ENCODE measurements at places on chromosomes 4 and X.

DNA sequence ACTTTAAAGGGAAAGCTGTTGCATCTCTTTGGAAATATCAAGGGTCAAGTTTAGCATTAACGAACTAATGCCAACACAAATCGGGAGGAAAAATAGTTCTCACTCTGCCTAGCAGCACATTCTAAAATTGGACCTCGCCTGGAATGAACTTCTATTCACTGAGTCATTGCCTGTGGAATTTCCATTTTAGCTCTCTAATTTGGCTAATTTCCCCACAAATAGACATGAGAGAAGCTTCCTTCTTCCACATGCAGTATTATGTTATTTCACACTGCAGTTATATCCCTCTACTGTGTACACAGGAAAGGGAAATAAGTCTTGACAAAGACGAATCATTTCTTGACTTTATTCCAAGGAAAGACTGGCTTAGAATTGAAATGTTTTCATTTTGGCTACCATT lies 9.3 kb downstream of the ZXDA start:
- DNase-seq, result no peak

GRCh38 chr4:110998320-110998719 lies 375.4 kb upstream of the PITX2 start:
- no peak for DNase-seq

DNA sequence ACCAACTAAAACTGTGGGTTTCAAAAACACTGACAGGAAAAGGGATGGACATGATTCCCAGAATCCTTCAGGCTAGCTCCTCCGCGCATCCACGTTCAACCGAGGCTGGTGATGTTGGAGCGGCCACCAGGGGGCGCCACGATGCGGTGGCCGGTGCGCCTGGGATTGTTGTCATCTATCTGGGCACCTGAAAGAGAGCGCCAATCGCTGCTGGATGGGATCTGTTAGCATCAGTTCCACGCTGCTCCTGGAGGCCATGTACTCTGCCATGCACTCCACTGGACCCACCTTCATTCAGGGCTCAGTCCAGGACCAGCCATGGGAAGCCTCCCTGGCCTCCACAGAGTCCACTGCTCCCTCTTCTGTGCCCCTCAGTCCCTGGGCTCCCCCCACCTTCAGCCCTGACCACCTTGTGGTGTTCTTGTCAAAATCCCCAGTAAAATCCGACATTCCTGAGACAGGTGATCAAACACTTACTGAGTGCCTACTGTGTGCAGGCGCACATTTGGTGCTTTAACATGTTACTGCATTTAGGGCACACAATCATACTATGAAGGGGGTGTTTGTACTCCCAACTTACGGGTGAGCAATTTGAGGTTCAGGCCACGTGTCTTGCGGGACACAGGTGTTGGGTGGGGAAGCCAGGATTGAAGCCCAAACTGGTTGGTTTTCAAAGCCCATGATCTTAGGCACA lies 71.1 kb downstream of the CRMP1 start:
- DNase-seq, result no peak

- no peak for DNase-seq
Observed at GRCh38 chrX:142295190-142295589, 90.1 kb upstream of the MAGEC2 start.

DNA sequence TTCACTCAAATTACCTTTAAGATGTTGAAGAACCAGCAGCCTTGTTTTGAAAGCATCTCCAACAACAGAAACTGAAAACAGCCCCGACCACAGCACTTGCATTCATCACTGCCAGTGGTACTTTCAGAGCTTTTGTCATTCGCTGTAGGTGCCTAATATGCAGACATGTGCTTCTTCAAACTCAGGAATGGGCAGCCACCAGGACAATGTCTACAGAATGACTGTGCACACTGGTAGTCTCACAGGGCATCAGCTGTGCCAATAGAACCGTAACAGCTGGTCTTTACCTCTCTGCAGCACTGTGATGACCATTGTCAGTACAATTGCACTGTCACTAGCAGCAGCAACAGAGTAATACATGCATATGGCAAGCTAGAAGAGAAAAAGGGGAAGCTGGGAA lies 1149.7 kb downstream of the STPG2 start:
- DNase-seq, result no peak

DNA sequence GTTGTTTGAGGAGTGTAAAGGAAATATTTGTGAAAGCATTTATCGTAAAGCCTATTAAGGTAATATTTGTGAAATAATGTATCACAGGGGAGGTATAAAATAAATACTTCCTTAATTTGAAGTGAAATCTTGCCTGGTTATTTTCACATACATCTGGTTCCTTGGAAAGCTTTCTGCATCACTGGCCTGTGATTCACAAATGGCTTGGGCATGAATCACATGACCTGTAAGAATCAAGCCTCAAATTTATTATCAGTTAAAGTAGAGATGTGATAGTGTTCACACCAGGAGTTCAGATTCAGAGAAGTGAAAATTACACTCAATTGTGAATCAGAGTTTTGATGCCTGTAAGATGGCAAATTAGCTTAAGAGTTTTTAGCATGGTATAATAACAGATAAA lies 1911.4 kb downstream of the STIM2 start:
- DNase-seq, result no peak

DNA sequence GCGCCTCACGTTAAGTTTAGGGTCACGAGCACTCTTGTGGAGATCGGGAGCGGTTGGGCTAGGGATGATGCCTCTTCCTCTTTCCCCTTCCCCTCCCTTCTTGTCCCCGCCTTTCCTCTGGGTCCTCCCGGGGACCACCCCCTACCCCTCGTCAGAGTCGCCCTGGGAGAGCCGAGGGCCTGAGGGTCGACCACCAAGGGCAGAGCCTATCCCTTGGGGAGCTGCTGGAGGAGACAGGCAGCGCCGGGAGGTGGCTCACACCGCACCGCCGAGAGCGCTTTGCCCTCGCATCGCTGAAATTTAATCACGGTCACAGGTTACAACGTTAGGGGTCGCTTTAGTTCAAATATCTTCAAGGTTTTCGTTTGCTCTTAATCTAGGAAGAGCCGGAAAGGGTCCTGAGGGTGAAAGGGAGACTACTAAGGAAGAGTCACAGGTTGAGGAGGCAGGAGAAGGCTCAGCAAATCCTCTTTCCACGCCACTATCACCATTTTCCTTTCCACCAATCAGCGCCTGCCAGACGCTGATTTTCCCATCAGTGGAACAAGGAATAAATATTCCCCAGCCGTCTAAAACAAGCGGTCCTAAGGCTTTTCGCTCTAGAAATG lies 528 bp upstream of the SNCA start:
- DNase-seq, result no peak

GRCh38 chr4:132238697-132239096 lies 910.4 kb upstream of the PCDH10 start:
- DNase-seq, result no peak

- no peak for DNase-seq
Observed at GRCh38 chr4:178414042-178414441, 971.8 kb upstream of the AGA start.

DNA sequence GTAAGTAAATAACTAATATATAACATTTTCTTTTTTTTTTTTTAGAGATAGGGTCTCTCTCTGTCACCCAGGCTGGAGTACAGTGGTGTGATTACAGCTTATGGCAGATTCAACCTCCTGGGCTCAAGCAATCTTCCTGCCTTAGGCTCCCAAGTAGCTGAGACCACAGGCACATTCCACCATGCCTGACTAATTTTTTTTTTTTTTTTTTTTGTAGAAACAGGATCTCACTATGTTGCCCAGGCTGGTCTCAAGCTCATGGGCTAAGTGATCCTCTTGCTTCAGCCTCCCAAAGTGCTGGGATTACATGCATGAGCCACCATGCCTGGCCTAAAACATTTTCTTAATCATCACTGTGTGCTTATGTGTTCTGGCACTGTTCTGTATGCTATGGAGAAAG lies 32.8 kb downstream of the MGARP start:
- no peak for DNase-seq

GRCh38 chrX:106481341-106481740 lies 130.4 kb upstream of the RADX start:
- no peak for DNase-seq

DNA sequence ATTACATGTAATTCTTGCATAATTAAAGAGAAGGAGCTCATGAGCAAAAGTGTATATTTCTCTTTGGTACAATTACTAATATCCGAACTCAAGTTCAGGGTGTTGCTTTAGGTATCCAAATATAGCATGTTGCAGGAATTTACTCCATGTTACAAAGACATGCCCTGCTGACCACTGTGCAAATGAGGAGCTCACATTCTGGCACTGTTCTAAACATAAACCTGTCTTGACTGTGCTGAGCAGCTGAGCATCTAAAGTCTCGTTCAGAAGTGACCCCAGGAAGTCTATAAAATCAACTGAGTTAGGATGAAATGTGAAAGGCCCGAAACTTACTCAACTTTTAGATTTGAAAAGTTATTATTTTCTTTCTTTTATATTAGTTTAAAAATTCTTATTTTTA lies 124.3 kb downstream of the STIM2 start:
- no peak for DNase-seq

DNA sequence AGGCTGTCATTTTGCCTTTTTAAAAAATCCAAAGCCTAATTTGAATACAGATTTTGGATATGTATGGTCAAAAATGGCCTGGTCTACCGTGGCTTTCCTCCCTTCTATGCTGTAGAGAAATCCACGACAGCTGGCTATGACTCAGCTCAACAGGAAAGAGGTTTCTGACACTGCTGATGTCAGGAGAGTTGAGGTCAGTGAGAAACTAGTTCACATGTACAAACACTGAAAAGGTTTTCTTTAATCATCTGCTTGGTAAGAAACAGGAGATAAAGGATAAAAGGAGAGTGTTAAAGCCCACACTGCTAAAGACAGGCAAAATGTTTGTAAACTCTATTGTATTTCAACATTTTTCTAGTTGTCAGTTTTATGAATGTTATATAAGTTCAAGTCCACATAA lies 113.9 kb downstream of the NYX start:
- DNase-seq, result no peak

DNA sequence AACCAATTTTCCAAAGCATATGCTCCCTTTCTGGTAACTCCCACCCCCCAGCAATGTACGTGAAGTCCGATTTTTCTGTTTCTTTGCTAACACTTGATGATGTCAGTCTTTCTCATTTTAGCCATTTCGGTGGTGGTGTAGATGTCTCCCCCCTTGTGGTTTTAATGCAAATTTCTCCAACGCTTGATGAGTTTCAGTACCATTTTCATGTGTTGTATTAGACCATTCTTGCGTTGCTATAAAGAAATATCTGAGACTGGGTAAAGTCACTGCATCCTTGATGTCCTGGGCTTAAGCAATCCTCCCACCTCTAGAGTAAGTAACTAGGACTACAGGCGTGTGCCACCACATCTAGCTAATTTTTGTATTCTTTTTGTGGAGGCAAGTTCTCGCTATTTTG lies 148.4 kb upstream of the VCX3A start:
- no peak for DNase-seq

DNA sequence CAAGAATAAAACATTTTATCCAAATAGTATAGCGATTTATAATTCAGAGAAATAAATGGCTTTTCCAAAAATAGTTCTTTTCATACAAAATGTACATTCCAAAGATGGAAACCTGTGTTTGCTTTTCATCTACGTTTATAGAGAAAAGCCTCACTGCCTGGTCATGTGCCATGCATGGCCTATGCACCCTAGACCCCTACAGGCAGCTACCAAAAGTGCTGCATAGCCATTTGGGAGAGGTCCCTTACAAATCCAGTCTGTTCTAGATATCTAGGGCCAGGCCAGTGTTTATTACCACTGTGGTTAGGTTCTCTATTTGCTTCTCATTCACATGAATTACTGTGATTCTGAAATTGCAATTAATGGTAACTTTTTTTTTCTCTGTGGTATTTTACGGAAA lies 17.2 kb downstream of the HMGB2 start:
- no peak for DNase-seq

GRCh38 chrX:77597090-77597489 lies 149.9 kb downstream of the FGF16 start:
- no peak for DNase-seq

- no peak for DNase-seq
Observed at GRCh38 chrX:47796433-47796906, 40.2 kb upstream of the ZNF81 start.

DNA sequence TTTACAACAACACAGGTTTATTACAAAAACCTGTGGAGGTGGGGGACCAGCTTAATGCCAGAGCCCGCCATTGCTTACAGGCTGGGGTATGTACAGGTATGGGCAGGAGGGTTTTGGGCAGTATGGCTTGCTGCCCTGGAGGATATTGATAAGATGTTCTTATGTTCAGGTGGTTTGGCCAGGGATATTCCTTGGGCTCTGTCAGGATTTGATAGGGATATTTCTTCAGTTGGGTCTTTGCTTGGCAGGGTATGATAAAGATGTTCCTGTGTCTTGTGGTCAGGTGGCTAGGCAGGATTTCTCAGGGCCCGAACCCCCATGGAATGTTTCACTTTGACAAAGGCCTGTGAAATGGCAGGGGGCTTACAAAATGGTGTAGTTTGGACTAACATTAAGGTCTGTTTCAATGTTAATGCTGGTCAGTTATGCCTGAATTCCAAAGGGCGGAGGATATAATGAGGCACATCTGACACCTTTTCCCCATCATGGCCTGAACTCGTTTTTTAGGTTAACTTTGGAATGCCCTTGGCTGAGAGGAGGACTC lies 3.1 kb downstream of the MGST2 start:
- DNase-seq, result no peak

DNA sequence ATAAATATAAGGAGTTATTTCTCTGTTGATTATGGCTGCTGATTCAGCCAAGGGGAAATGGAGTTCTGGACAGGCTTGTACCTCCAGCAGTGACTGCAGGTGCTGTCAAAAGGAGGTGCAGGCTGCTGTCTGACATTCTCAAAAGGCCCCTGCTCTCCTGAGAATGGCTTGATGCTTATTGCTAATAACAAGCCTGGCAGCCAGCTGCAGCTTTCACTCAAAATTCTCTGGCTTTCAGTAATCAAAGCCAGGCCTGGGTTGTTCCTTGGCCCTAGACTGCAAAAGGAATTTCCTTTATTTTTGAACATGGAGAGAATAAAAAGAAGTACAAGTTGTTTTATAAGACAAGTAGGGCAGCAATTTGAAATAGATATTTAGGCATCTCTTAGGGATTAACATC lies 575.9 kb downstream of the MID1IP1 start:
- no peak for DNase-seq

DNA sequence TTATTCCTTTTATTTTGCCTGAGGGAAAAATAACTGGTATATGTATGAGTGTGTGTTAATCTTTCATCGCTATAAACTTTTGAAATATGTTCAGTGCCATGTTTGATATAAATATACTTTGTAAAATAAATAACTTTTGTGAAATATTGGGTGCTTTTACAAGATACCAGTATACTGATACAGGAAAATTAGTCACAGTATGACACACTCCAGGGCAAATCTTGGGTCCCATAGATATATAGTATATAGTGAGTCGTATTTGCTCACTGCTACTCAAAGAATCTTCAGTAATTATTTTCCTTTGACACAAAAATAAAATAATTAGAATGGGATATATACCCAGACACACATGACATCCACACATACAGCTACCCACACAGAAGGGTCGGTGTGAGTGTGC lies 472.3 kb downstream of the GRID2 start:
- DNase-seq, result no peak

- no peak for DNase-seq
Observed at GRCh38 chr4:39047681-39048080, 14.4 kb upstream of the KLHL5 start.

- DNase-seq, result no peak
Observed at GRCh38 chrX:112341598-112341997, 259.0 kb upstream of the TRPC5 start.

Measured in stimulated activated CD4-positive, alpha-beta T cell treated with anti-CD3 and anti-CD28 coated beads, TNF-alpha, amount 100 ng/mL, for 1 hour (primary cell).